Transverse colon (tissue), 4 donors: ENCODE measurements at places on chromosomes 2 and 18. TPM values are rescaled to one million over a fixed set of nuclear protein-coding genes. Genes with fewer than 3 reads are reported as not detected.

Gene MCFD2
- total RNA-seq = 17.6 TPM

Gene CYP1B1
- total RNA-seq = 7.6 TPM

- DNase-seq = no peak
Observed at GRCh38 chr2:8243748-8244400, 438.0 kb upstream of the ID2 start.

Gene IL18RAP
- not detected for total RNA-seq

Gene LRRTM1
- total RNA-seq = not detected
